ENCODE measurements at places on chromosomes 12 and 14.

GRCh38 chr12:95143621-95144205, 70.3 kb upstream of the NR2C1 start:
- no peaks in the 10 kb centered on the region for H3K4me1 ChIP-seq
- no peak for DNase-seq
- no peaks in the 10 kb centered on the region for H3K27me3 ChIP-seq
- H3K4me3 ChIP-seq, result no peak overlapping the region
- no peak overlapping the region for H3K27ac ChIP-seq

GRCh38 chr14:75565056-75565455, 13.4 kb upstream of the FLVCR2 start:
- no peak overlapping the region for H3K27ac ChIP-seq
- no peak overlapping the region for H3K4me3 ChIP-seq
- no peak for DNase-seq
- no peaks in the 10 kb centered on the region for H3K36me3 ChIP-seq
- no peaks in the 10 kb centered on the region for H3K27me3 ChIP-seq
- H3K4me1 ChIP-seq, result peaks cover 7% of the 10 kb centered on the region

DNA sequence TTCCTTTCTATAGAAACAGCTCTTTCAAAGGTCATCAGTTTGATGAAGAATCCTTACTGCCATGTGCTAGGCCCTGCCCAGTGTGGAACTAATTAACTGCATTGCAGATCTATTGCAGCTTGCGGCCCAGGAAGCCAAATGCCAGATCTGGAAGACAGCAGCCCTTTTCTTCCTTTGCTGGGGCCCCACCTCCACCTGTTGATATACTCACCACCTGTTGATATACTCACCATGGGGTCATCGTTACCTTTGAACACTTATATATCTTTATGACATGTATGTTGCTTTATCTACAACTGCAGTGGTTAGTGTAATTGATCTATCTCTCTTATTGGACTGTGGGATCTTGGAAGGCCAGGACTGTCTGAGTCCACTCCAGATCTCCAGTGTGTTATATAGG, 292.5 kb downstream of the ATP23 start:
- H3K27ac ChIP-seq, result no peak overlapping the region
- H3K36me3 ChIP-seq, result no peaks in the 10 kb centered on the region
- H3K27me3 ChIP-seq, result no peaks in the 10 kb centered on the region
- DNase-seq, result no peak

GRCh38 chr14:95523815-95524448, 7.5 kb upstream of the SYNE3 start:
- DNase-seq, result peak; percentile 57
- H3K27ac ChIP-seq, result peak overlapping the region; percentile 73
- H3K36me3 ChIP-seq, result no peaks in the 10 kb centered on the region
- H3K4me3 ChIP-seq, result peak overlapping the region; percentile 42
- H3K4me1 ChIP-seq, result peaks cover 55% of the 10 kb centered on the region

DNA sequence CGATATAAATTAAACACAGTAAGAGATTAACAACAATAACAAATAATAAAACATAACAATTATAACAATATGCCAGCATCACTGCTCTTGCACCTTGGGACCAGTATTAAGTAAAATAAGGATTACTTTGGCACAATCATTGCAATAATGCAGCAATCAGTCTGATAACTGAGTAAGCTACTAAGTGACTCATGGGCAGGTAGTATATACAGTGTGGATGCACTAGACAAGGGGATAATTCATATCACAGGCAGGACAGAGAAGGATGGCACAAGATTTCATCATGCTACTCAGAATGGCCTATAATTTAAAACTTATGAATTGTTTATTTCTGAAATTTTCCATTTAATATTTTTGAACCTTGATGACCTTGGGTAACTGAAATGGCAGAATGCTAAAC, 290.7 kb downstream of the ALG10B start:
- H3K27ac ChIP-seq, result no peak overlapping the region
- no peak for DNase-seq
- no peak overlapping the region for H3K4me3 ChIP-seq

DNA sequence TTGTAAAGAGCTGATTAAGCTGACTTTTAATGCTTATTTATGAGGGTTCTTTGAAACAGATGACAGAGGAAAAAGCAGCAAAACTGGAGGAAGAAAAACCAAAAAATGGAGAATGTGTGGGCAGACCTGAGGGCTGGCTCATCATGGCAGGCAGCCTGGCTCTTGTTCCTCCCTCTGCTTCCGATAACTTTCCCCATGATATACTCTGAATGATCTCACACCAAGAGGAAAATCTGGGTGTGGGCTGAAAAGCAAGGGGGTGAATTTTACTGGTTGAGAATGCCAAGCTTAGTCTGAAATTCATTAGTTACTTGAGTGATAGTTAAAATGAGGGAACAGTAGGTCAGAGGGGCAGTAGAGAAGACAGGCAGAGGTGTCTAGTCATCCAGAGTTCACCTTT, 330.1 kb upstream of the PRICKLE1 start:
- no peaks in the 10 kb centered on the region for H3K36me3 ChIP-seq
- no peaks in the 10 kb centered on the region for H3K4me1 ChIP-seq
- no peak overlapping the region for H3K27ac ChIP-seq
